Left lung (tissue), 14 donors: ENCODE measurements at places on chromosomes 3 and 15. TPM values are rescaled to one million over a fixed set of nuclear protein-coding genes. Genes with fewer than 3 reads are reported as not detected.

Gene SAMD7
- not detected for total RNA-seq

Gene FAM81A
- 2.2 TPM for total RNA-seq

Gene FGD5
- total RNA-seq: 48.7 TPM

Gene ZSCAN29
- total RNA-seq: 25.5 TPM

Gene CCR3
- not detected for total RNA-seq

Gene ATP13A5
- total RNA-seq: 1.4 TPM

Gene FAN1
- 19.9 TPM for total RNA-seq

Gene LRRN1
- total RNA-seq: 25.1 TPM

Gene ADAMTSL3
- 11.7 TPM for total RNA-seq

Gene SLC51A
- total RNA-seq: not detected

Gene PPP1R2
- total RNA-seq: 44.9 TPM

DNA sequence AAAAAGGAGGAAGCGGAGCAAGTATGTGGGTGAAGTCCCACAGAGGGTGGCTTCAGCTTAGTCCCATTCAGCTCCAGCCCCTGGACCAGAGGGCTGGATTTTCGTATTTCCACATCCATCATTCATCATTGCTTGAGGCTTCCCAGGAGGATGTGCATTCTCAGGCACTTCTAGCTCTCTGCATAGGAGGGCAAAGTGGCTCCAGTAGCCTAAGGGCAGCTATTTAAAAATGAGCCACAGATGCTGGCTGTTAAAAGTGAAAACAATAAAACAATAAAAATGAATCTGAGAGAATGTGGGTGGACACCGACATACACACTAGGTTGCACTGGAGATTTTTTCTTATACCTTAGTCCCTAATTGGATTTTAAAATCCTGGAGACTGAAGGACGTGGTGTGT is 629.2 kb upstream of the ZNF385D start:
- DNase-seq: no peak

GRCh38 chr3:49703443-49703927 is 14.1 kb downstream of the RNF123 start:
- DNase-seq: peak; percentile 67

DNA sequence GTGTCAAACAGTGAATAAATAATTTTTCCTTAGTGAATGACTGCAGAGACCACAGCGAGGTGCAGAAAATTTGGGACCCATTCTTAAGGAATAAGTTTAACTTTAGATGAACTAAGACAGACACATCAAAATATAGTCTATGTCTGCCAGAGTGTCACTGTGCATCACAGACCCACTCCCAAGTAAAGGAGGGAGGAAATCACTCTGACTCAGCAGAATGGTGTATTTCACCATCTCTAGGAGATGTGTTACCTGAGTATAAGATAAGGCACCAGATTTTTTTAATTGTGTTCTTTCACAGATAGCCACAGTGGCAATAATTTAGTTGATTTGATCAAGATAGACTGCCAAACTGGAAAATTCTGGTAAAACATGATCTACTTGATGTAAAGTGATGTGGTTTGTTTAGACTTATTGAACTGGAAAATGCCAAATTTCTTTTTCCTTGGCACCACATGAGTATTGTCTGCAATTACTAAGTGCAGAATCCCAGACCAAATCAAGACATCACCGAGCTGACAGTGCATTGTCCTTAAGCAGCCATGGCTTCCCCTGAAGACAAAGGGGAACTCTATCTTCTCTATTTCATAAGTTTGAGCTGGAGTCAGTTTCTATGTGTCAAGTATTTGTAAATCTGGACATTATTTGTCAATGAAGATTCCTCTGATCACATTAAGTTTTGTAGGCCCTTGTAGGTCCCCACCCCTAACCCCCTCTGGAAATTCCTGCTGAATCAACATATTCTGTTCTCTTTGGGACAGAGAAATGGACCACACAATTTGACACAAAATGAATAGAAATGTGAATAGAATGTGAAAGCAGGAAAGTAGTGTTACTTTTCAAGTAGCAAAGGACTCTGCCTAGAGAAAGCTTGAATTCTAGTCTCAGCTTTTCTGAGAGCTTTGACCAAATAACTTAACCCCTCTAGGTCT is 47.6 kb downstream of the TIPARP start:
- no peak for DNase-seq

- DNase-seq: no peak
Measured at GRCh38 chr3:98612996-98613517, 19.6 kb upstream of the CPOX start.

- DNase-seq: no peak
Measured at GRCh38 chr3:98766924-98767323, 3.8 kb downstream of the ST3GAL6 start.

DNA sequence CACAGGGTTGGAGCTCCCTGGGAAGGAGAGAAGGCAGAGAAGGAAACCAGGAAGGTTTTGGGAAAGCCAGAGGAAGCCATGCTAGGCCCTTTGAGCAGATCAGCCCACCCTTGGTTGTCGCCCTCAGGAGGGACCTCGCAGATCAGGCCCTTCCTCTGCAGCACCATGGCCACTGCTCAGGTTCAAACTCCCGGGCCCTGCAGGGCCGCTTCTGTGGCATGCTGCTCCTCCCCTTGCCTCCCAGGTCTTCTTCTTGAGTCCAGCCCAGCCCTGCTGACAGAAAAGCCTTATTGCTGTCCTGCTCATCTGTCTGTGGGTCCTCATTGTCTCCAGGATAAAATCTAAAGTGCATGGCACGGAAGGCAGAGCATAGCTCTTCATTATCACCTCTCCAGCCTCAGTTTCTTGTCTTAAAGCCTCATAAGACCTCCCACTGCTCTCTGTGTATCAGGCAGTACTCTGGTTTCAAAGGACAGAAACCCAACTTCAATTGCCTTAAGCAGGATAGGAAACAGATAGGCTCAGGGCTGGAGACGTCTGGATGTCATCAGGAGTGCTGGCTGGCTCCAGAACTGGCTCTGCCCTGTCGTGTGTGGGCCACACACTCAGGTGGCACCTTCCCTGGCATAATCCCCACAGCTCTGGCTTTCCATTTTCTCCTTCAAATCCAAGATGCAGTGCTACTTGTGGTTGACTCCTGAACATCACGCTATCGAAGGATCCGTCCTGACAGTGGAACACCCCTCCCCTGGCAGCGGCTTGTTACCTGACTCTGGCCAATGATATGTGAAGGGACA is 118.5 kb downstream of the EEFSEC start:
- no peak for DNase-seq

- DNase-seq: no peak
Measured at GRCh38 chr3:12588039-12589009, 31.4 kb downstream of the MKRN2 start.

GRCh38 chr3:194465920-194466570 is 20.8 kb downstream of the ATP13A3 start:
- no peak for DNase-seq

DNA sequence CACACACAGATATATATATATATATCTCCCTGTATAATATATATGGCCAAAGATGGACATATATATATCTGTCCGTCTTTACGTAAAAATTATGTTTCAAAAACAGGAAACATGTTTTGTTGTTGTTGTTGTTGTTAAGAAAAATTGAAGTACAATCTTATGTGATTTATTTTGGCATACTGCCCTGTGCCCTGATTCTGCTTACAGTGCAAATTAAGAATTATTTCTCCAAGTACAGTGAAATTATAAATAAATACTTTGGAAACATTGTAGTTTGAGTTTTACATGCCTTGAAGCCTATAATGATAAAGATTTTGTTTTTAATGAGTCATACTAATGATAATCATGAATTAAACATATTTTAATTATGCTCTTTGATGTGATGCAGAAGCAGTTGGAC is 994.9 kb downstream of the DIPK2A start:
- no peak for DNase-seq

- no peak for DNase-seq
Measured at GRCh38 chr3:37400945-37401344, 226.6 kb upstream of the LRRFIP2 start.

DNA sequence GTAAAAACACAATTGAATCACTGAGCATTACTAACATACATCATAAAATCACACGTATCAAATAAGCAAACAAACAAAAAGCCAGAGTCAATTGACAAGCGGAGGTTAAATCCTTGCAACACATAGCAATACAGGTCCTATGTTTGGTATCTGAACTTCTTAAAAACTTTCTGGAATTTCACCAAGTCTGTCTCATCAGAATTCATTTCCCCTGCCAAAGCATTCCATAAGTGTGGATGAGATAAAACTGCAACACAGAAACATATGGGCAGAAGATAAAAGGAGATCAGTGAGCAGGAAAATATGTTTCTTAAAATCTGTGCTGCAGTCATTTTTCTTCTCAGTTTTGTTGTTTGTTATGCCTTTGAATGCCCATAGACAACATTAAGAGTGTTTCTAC is 1155.5 kb downstream of the TBL1XR1 start:
- DNase-seq: peak; percentile 19

DNA sequence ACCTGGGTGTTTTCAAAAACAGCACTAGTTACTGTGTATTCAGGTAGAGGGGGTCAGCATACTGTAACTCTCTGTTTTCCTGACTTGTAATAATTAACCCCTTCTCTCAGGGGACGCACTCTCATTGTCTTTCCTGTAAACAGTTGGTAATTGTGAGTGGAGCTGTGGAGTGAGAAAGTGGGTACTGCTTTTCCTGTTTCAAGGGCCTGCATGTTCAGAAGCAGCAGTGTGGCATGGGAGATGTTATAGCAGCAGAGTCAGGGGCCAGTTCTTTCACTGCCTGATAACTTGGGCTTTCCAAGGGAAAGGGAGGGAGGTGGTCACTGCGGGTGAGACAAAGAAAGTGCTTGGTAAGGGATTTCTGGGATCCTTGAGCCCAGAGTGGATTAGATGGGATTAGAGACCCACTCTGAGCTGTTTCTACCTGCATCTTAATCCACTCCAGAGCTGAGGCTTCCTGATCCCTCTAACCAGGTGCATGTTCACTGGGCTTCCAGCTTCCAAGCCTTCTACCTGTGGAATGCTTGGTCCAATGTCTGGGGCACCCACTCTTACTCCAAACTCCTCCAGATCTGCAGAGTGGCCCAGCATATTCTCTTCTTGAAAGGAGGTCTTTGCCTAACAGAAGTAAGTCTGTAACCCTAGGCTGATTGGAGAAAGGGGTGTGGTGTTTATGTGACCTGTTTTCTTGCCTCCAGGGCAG is 105.2 kb downstream of the RPLP1 start:
- DNase-seq: no peak

DNA sequence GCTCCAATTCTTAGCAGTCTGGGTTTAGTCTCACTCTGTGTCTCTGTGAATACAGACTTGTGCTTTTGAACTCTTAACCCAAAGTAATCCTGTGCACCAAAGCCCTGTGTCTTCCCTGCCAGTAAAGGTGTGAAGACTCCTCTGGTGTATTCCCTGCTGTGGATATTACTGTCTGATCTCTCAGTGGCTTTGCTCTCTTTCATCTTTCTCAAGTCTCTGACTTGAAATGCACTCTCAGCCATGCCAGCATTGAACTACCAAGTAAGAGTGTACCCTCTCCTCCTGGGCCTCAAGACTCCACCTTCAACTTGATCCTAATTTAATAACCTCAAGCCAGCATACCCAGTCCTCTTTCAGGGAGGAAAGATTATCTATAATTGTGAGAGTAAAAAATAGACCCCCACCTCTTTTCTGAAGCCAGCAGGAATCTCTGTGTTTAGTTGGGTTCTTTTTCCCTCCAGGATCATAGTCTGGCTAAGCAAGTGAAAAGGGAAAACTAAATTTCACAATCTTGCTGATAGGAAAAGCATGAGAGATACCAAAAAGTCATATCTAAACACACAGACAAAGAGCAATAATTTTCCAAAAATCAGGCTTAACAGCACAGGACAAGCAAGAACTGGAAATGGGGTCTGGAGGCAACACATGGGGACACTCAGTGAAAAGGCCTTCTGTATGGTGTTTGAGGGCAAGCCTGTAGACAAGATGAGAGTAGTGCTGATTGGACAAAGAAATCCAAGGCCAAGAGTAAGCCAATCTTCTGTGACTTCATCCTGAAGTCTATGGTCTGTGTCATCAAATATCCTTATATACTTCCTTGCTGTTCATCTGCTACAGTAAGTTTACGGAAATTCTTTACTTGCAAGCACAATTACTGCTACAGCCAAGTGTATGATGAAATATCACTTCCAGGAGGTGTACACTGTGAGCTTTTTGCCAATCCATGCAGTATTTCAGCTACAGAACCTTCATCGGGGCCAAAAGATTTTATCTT is 296.1 kb upstream of the TGFBR2 start:
- DNase-seq: no peak

GRCh38 chr3:182487143-182487542 is 306.2 kb upstream of the ATP11B start:
- DNase-seq: no peak

- DNase-seq: no peak
Measured at GRCh38 chr3:13709706-13710105, 160.8 kb downstream of the FBLN2 start.

- DNase-seq: no peak
Measured at GRCh38 chr3:116337229-116337628, 108.1 kb downstream of the LSAMP start.

- DNase-seq: no peak
Measured at GRCh38 chr3:53630547-53630946, 136.1 kb downstream of the CACNA1D start.

GRCh38 chr3:52104684-52105640 is 48.6 kb upstream of the DUSP7 start:
- DNase-seq: no peak

DNA sequence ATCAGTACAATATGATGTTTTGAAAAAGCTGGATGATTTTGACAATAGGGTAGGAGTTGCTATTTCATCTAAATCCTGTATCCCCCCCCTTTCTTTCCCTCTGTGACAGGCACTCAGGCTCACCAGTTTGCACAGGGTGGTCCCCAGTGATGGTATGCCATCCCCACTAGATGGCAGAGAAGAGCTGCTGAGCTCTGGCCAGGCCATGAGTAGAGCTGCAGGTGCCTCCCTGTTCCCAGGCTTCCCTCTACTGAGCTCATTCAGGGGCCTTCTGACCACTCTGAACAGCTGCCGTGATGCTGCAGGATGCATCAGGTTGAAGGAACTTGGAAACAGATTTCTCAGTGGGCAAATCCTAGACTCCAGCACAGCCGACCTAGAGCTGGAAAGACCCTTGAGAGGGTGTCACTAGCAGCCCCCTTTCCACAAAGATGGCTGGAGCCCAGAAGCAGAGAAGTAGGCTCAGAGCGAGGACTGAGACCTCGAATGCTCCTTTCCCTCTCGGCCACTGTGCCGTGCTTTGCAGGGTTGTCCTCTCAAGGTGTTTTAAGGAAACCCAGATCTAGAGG is 45.1 kb downstream of the EFCAB12 start:
- no peak for DNase-seq

GRCh38 chr3:115833074-115833473 is 209.8 kb downstream of the GAP43 start:
- no peak for DNase-seq

DNA sequence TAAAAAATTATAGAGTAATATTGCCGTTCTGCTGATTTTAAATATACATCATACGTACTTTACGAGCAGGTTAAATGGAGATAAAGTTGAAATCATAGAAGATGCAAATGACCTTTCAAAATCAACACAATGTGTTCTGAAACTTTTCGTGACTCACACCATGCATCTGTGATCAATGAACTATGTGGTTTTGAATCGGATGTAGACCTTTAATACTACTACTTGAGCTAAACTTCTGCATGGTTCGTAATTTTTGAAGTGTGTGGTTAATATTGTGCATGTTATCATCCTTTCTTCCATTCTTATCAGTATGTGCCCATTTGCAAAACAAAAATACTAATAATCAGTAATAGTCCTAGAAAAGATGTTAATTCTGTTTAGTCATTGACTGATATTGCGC is 58.9 kb downstream of the GASK1A start:
- no peak for DNase-seq

GRCh38 chr3:191775451-191776233 is 314.7 kb downstream of the PYDC2 start:
- DNase-seq: no peak
